ENCODE measurements at places on chromosomes 3 and 15.

GRCh38 chr15:56989411-56989924 lies 71.0 kb downstream of the TCF12 start:
- no peak for DNase-seq

GRCh38 chr3:66154444-66154861 lies 66.3 kb upstream of the SLC25A26 start:
- no peak for DNase-seq

DNA sequence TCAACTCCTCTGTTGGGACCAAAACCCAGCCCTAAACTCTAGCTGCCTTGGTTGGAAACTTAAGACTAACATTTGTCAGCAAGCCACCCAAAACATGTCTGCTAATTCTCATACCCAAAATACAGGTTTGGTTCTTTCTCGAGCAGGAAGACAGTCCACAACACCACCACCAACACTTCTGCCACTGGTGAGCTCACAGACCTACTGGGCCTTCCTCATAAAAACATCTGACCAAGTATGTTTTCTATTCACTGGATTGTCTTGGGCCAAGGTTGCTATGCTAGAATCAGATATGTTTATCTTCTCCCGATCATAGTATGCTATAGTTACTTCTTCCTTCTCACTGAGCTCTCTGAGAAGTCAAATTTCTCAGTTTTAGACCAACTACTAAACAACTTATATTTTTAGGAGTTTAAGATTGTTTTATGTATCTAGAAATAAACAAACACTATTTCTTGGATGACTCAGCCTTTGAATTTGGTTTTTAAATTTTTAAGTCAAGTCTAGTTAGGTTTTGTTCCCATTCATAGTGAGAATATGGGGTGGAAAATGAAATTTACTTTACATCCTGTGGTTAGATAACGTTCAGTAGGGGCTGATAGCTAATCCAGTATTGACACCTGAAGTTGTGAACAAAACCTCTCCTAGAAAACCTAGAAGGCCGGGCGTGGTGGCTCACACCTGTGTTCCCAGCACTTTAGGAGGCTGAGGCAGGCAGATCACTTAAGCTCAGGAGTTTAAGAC lies 360.5 kb downstream of the RSL24D1 start:
- DNase-seq: no peak

- DNase-seq: no peak
Observed at GRCh38 chr3:191141728-191142127, 57.3 kb upstream of the OSTN start.

GRCh38 chr15:71050461-71050860 lies 64.8 kb upstream of the THSD4 start:
- DNase-seq: no peak

DNA sequence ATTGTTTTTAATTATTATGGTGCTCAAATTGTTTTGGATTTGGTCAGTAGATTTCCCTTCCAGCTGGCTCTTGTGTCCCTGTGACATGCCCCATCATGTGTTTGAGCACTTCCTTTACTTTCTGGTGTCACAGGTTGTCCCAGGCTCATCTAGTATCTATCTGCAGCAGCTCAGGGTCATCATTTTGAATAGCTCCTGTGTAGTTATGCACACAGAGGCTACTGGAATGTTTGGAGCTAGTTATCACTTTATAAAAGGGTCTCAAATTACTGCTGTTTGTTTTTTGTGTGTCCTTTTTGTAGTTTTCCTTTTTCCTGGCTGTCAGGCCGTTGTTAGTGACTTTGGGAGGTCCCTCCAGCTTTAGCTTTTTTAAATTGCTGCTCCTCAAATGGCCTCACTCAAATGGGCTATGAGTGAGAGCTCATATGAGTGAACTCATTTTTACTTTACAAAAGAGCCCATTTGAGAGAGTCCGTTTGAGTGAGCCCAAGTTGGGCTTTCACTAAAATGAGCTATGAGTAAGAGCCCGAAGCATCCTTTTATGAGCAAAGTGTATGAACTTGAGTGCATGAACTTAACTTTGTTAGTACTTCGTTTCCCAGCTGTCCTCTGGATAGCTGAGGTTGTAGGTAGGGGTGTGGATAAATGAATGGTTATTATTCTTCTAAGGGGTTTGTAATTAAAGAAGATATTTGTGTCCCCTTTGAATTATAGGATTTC lies 43.8 kb downstream of the SQOR start:
- no peak for DNase-seq

DNA sequence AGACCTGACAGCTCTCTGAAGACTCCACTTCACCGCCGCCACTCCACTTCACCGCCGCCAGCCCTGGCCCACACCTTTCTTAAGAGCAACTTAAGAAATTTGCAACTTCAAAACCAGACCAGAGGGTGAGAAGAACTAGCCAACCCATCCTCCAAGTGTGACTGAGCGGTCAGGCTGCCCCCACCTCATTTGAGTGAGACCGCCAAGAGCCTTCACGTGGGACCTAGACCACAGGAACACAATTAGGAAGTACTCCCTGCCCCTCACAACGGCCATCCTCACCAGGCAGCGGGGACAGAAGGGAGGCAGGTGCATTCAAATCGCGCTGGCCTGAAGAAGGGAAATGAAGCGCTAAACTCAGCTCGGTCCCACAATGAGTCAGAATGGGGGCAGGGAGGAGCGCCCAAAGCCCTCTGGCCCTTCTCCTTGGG lies 156.8 kb upstream of the BCL6 start:
- no peak for DNase-seq

DNA sequence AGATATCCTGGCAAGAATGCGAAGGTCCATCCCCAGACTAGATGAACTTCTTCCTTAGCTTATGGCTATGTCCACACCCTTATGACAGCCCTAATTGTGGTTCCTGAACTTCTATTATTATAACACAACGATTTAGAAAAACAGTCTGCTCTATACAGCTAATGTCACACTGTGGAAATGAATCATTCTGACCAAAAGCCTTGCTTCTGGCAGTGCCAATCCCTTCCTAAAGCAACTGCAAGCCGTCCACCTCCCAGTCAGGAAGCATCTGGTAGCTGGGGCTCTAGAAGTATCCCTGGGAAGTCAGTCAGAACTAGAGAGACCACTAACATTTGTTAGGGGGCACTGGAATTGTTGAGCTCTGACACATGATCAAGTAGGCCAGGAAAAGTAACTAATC lies 45.0 kb downstream of the MYO5A start:
- no peak for DNase-seq

GRCh38 chr3:53074366-53074696 lies 28.5 kb upstream of the SFMBT1 start:
- DNase-seq: no peak

- DNase-seq: no peak
Observed at GRCh38 chr3:102092617-102093466, 243.5 kb downstream of the NFKBIZ start.

GRCh38 chr15:83848315-83849050 lies 194.6 kb downstream of the ADAMTSL3 start:
- no peak for DNase-seq

DNA sequence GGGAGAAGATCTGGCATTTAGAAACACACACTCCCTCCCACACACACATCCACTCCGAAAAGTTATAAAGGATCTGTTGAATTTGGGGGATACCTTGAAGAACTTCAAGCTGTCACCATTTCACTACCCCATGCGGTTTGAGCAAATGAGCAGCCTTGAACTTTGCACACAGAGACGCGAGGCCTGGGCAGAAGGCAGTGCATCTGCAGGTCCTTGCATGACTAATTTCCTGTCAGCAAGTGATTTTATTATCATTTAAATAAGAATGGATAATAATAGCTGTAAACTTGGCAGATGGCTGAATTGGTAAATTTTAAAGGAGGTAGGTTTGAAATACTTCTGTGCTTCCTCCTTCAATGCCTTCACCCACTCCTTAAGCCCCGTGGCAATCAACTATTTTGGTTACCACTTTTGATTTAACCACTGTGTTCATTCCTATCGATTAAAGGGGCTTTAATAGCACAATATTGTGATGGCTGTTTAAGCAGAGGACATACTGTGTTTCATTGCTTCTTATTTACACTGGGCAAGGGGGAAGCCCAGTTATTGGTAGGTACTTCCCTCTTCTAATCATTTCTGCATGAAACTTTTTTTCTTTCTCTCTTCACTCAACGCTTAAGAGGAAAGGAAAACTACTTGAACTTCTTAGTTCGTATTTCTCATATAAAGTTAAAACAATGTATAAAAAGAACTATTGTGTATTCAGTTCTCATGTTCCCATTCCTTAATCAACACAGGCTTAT lies 108.1 kb downstream of the ROBO2 start:
- no peak for DNase-seq

- DNase-seq: no peak
Observed at GRCh38 chr3:187210545-187211327, 13.4 kb downstream of the RTP1 start.

- no peak for DNase-seq
Observed at GRCh38 chr3:170049146-170050000, 11.6 kb downstream of the GPR160 start.

DNA sequence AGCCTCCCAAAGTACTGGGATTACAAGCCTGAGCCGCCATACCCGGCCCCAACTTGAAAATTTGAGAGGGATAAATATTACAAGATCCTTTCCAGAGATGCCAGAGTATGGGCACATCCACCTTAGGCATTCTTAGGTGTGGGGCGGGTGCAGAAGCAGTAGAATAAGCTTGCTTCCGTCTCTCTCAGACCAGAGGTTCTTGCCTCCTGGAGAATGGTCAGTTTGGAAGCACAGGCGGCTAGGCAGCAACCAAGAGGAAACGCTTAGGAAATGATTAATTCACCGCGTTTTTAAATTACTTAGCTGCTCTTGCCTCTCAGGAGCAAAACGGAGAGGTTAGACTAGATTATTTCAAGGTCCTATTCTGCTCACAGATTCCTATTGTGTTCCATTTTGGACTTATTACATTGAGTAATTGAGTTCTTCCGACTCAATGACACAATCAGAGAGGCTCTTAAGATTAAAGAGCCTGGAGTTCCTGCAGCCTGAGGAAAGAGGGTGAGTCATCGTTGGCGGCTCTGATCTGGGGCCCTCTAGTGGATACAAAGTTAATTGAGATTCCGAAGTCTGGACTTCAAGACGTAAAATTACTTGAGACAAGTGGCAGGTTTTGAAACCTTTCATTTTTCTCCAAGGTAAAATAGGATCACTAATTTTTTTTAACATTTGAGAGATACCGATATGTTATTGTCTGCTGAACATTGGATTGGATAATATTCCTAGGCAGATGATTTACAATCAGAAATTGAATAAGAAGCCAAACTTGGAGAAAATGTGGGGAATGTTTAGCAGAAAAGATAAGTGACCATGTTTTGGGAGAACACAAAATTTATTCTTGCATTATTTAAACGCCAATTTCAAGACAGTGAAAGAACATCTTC lies 5.8 kb upstream of the TOPAZ1 start:
- DNase-seq: no peak

GRCh38 chr15:91073768-91074167 lies 26.3 kb upstream of the SV2B start:
- DNase-seq: no peak

DNA sequence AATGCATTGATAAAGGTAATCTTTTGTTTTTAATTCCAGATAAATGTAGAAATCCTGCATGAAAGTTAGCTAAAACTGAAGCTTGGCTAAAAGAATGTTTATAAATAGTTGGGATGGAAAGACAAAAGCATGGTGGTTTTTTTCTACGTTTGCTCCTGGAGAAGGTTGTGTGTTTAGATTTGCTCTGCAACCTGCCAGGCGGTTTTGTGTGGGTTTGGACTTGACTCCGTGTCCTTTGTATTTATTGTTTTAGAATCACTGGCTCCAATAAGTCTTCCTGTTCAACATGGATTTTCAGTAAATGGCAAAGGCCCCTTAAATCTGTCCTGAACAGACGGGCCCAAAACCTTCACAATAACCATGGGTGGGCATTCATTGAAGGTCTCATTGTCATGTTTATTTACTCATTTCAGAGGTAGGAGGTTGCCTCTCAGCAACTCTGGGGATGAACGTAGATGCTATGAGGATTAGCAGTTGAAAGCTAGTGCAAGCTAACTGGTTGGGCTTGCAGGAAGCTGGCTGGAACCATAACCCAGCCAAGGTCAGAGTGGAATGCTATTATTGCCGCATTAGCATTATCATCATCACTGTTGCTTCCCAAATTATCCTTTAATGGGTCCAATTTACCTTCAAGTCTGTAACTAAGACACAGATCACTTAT lies 60.6 kb upstream of the ADAMTS9 start:
- no peak for DNase-seq

DNA sequence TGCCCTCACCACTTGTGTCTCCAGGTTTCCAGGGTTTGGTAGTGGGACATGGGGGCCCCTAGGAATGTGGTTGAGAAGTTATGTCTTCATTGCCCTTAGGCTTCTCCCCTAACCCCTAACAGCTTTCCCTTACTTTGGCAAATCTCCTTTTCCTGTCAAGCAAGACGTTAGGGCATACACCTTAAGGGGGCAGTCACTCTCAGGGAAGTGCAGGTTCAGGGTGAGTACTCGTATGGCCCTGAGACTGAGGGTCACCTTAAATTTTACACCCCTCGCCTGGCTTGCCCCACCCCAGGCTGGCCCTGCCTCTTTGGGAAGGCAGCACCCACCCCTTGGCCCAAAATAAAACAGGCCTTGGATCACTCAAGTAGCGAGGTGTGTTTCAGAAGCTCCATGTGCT lies 33.5 kb downstream of the POLR2M start:
- DNase-seq: no peak
